Eye (tissue), 1 donor: ENCODE measurements at places on chromosomes 16 and 17.

GRCh38 chr17:76973040-76973439, 104.8 kb downstream of the MGAT5B start:
- peak; percentile 82 for DNase-seq

- no peak for DNase-seq
Observed at GRCh38 chr16:74770831-74771526, 3.6 kb downstream of the FA2H start.

- DNase-seq: no peak
Observed at GRCh38 chr16:3458852-3459361, 15.4 kb downstream of the NAA60 start.

DNA sequence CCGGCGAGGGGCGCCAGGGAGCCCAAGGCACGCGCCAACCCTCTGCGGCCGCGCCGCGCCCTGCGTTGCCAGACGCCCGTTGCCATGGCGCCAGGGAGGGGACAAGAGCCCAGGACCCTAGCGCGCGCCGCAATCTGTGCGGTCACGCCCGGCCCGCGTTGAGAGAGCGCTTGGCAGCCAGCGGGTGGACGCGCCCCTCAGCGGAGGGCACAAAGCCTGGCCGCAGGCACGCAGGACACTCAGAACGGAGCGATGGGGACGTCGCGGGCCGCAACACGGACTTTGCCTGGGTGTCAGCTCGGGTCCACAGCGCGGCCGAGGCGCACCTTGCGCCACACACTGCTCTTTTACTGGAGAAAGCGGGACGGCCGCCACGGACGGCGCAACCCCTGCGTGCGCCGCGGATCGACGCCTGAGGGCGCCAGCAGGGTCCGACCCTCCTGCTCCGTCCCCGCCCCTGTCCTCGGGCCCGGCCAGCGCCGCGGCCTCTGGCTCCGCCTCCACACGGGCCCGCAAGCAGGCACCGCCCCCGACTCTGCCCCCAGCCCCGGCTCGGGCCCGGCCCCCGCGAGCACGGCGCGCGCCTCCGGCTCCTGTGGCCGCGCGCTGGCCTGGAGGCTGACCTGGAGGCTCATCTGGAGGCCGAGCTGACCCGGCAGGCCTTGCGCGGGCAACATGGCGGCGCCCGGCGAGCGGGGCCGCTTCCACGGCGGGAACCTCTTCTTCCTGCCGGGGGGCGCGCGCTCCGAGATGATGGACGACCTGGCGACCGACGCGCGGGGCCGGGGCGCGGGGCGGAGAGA, at the start of gene GFER:
Gene GFER (plus strand): TSS at position 650 of the 803 bp plus-strand sequence. CDS start 26 bp downstream, at position 676.
- DNase-seq: peak; percentile 96

DNA sequence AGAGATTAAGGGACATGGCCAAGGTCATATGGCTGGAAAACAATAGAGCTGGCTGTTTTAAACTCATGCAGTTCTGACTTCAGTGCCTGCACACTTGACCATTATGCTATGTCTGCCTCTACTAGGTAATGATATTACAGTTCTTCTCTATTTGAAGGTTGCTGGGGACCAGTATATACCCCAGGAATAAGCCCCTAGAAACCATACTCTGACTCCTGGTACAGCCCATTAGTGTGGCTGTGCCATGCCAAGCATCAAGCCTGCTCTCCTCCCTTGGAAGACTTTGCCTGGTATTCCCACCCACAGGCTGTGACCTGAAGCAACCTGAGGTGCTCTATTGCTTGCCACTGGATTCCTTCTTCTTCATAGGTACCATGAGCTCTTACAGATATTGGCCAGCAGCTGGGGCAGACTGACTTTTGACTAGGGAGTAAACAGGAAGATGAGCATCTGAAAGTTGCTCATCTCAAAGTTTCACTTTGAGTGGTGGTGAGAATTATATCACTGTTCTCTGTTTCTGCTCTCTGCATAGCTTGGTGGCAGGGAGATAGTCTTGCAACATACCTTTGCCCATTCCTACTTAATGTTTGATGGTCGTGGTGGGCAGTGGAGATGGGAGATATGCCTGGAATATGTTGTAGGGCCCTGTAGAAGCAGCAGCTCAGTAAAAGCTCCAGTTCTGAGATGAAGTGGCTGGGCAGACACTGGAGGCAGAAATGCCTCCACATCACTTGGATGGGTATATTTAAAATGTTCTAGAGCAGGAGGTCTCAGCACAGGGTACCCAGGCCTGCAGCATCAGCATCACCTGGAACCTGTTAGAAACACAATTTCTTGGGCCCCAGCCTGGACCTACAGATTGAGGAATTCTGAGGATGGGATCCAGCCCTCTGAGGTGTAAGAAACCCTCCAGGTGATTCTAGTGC, 274.7 kb downstream of the HS3ST4 start:
- DNase-seq: no peak
